Effector memory CD8-positive, alpha-beta T cell (primary cell): ENCODE measurements at places on chromosomes 2 and 18.
A peak's percentile ranks its signal among the peaks of the same experiment; 100 is the strongest.

GRCh38 chr2:14756981-14757657 is 124.6 kb downstream of the LRATD1 start:
- no peaks in the 10 kb centered on the region for H3K27me3 ChIP-seq
- no peak for DNase-seq
- H3K36me3 ChIP-seq = no peaks in the 10 kb centered on the region
- H3K4me1 ChIP-seq = no peaks in the 10 kb centered on the region
- no peak overlapping the region for H3K27ac ChIP-seq

DNA sequence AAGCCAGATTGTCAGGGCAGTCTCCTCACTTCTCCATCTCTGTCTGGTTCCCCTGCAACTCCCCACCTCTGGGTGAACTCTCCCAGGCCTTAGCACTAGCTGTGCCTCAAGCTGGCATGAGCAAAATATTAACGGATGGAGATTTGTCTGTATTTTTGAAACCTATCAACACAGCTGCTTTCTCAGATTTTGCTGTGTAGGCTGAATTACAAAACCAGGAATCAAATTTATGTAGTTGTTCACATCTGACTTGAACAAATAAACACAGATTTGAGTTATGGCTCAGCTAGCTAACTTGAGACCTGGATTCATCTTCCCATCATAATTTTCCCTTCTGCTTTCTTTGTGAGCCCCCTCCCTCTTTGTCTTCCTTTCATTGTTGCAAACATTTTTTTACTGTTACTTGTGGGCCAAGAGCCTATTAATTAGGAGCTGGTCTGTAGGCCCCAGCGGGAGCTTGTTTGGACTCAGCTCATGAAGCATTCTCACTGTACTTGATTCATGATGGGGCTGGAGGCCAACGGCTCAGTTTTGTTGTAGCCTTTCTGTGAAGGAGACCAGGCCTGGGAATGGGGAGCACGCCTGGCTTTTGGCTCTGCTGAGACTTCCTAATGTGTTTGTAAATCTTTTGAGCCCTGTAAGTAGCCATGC is 164.1 kb upstream of the GATA6 start:
- H3K4me3 ChIP-seq = no peak overlapping the region
- H3K27ac ChIP-seq = no peak overlapping the region
- DNase-seq = no peak
- H3K27me3 ChIP-seq = no peaks in the 10 kb centered on the region

DNA sequence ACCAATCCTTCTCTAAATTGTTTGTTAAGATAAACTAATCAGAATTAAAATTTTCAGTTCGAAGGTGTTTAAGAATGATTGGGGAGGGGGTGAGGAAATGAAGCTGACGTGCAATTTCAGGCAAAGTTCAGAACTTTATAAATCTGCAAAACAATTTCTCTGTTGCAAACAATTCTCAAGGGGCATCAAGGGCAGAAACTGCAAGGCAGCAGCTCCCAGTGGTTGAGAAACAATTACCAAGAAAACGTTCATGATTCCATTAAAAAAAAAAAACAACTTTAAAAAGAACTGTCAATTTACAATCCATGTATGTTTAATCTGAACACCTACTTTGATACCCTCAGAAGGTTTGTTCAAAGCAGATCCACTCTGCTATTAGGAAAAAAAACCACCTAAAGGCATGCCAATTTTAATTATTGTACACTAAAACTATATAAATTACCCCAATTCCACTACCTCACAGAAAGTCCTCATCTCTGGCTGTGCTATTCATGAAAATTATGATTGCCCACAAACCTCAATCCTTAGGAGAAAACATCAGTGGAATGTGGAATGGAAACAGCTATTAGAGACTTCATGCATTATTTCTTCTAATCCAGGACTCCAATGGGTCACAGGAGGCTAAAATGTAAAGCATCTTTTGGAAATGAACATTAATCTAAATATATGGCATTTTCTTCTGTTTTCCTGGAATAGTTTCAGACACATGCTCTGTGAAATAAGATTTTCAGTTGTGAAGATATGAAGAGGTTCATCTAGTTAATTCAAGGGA is 119.9 kb upstream of the ACVR1C start:
- H3K4me3 ChIP-seq = no peak overlapping the region
- no peaks in the 10 kb centered on the region for H3K27me3 ChIP-seq
- DNase-seq = no peak
- no peak overlapping the region for H3K27ac ChIP-seq
- H3K36me3 ChIP-seq = peaks cover 12% of the 10 kb centered on the region

DNA sequence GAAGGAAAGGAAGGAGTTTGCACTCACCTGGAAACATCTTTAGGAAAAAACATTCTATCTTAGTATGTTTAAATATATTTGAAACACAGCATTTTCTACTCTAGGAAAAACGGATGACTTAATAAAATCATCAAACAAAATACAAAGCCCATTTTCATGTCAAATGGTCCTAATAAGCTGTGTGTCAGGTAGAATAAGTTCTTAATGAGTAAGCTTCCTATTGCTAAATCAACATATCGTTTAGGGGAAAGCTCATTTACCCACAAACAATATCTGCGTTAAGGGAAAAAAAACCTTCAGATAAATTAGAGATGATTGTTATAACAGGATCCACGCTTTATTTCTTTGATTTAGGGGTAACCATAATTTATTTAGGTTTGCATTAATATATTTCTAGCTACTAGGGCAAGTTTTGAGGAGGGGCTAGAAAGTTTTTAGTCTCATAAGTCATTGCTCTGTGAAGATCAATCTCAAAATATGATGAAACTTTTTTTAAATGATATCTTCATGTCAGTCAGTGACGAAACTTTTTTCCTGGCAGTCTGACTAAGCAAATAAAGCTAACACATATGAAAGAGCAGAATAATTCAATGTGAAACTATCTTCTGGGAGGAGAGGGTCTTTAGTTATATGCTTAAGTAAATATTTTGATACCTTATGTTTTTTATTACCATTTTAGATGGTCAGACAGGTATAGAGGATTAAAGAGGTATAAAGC is 147.1 kb downstream of the WDSUB1 start:
- H3K4me3 ChIP-seq = no peak overlapping the region
- no peak overlapping the region for H3K27ac ChIP-seq
- H3K36me3 ChIP-seq = no peaks in the 10 kb centered on the region
- peaks cover 6% of the 10 kb centered on the region for H3K4me1 ChIP-seq
- no peaks in the 10 kb centered on the region for H3K27me3 ChIP-seq
- DNase-seq = no peak

- no peaks in the 10 kb centered on the region for H3K4me1 ChIP-seq
- H3K27ac ChIP-seq = no peak overlapping the region
- H3K27me3 ChIP-seq = peaks cover 5% of the 10 kb centered on the region
- no peak overlapping the region for H3K4me3 ChIP-seq
These were observed 29.1 kb upstream of the SLC38A11 start for GRCh38 chr2:164984428-164984827.

GRCh38 chr18:9109523-9109922 is 7.0 kb downstream of the NDUFV2 start:
- H3K4me1 ChIP-seq = peaks cover 55% of the 10 kb centered on the region
- H3K27ac ChIP-seq = peak overlapping the region; percentile 98
- H3K27me3 ChIP-seq = no peaks in the 10 kb centered on the region
- peaks cover 9% of the 10 kb centered on the region for H3K36me3 ChIP-seq

GRCh38 chr2:102520801-102521200 is 47.8 kb downstream of the SLC9A4 start:
- no peak overlapping the region for H3K4me3 ChIP-seq
- no peak for DNase-seq
- H3K36me3 ChIP-seq = no peaks in the 10 kb centered on the region
- no peak overlapping the region for H3K27ac ChIP-seq
- peaks cover 34% of the 10 kb centered on the region for H3K4me1 ChIP-seq
- peaks cover 6% of the 10 kb centered on the region for H3K27me3 ChIP-seq
